Foreskin melanocyte (primary cell): ENCODE measurements at places on chromosomes 2 and 18.

GRCh38 chr2:64448041-64448426 lies 5.9 kb upstream of the LGALSL start:
- no peak for DNase-seq

DNA sequence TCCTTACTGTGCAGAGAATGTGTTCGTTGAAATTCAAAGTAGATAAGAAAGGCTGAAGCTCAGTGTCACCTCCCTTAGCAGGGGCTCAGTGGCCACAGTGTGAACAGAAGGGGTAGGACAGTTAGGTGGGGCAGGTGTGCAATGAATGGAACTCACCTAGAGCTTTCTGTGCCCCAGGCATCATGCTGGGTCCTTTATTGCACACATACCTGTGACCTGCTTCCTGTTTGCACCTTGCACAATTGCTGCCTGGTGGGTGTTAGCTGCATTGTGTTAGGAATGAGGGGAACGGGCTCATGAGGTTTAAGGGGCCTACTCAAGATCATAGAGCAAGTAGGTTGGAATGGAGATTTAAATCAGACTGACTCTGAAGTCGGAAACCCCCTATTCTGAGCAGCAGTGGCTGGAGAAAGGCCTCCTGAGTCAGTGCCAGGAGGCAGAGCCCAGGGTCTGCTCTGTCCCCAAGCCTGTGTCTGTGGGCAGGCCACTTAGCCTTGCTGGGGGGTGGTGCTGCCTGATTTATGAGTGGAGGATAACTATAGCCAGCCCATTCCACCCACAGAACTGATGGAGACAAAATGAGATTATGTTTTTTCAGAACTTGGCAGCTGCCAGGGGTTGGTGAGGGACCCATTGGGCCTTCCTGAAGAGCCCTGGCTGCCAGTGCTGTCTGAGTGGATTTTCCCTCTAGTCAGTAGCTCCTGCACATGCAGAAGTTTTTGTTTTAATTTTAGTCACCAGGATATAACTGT lies 76.2 kb downstream of the NPAS2 start:
- no peak for DNase-seq

DNA sequence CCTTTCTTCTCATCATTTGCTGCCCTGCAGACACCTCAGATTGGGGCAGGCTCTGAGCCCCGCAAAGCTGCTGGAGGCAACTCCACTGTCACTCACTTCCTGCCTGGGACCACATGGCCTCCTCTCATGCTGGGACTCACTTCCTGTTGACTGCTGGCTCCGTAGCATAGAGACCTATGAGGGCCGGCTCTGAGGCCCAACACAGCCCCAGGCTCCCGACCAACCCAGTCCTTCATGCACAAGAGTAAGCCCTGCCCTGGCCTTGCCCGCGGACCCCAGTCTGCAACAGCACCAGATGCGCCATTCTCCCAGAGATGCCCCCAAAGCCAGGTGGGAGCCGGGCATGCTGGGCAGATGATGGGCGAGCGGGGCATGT lies 55.7 kb downstream of the DNMT3A start:
- DNase-seq: no peak

DNA sequence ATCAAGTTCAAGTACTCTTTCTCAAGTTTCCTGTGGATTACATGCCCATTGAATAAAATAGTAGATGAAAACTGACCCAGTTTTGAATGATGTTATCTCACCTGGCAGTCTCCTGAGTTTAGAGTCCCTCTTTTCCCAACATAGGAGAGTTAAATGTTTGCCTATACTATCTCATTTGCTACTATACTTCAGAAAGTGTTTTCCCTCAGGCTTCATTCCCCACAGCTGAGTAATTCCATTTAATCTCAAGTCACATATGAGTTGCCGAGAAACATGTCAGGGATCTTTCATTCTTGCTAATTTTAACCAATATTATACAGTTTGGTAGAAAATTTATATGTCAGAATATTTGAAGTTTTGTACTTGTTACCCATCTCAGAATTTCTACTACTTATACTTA lies 150.4 kb upstream of the CDH19 start:
- no peak for DNase-seq

GRCh38 chr18:12308386-12309100 lies 502 bp downstream of the TUBB6 start:
- peak; percentile 79 for DNase-seq

GRCh38 chr2:235701206-235701981 lies 207.6 kb downstream of the AGAP1 start:
- no peak for DNase-seq

DNA sequence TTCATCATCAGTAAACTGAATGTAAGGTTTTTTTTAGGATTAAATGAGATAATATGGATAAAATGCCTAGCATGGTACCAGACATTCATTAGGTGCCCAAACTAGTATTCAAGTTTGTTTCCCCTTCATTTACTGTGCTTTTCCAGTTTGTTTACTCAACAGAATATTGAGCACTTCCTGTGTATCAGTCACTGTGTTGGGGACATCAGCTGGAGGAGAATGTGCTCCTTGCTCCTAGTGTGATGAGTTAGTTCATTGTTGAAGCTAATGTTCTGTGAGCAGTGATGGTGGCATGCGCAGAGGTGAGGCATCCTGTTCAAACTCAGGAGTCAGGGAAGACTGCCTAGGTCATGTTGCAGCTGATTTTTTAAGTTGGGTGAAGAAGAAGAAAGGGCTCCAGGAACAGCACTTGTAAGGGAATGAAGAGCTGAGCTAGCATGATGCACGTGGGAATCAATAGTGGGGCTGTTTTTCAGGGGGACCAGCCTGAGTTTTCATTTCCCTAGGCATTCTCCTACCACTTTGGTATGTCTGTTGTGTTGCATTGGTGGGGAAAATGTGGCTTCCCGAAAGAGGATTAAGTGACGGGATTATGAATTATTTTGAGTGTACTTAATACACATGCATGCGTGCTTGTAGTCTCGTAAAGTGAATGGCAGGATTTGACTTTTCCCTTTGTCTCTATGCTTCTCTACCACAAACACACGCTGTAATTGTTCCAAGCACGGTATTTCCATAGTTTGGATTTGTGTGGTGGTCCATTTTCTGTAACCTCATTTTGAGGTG lies 23.7 kb downstream of the TTLL4 start:
- DNase-seq: no peak

DNA sequence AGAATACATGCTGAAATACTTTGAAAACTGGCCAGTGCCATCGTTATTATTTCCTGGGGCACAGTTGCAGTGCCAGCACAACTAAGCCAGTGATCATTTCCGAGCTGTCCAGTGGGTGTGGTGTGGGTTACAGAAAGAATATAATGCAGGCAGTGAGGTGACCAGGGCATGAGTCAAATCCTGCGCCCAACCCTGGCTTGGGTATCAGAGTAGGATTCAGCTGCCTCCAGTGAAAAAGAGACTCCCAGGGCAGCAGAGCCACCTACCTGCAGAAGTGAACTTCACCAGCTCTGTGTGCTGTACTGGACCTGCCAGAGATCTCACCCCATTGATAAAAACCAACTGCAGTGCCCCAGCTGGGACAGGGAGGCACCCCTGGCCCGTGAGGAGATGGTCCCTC lies 18.0 kb downstream of the SLC9A2 start:
- no peak for DNase-seq

DNA sequence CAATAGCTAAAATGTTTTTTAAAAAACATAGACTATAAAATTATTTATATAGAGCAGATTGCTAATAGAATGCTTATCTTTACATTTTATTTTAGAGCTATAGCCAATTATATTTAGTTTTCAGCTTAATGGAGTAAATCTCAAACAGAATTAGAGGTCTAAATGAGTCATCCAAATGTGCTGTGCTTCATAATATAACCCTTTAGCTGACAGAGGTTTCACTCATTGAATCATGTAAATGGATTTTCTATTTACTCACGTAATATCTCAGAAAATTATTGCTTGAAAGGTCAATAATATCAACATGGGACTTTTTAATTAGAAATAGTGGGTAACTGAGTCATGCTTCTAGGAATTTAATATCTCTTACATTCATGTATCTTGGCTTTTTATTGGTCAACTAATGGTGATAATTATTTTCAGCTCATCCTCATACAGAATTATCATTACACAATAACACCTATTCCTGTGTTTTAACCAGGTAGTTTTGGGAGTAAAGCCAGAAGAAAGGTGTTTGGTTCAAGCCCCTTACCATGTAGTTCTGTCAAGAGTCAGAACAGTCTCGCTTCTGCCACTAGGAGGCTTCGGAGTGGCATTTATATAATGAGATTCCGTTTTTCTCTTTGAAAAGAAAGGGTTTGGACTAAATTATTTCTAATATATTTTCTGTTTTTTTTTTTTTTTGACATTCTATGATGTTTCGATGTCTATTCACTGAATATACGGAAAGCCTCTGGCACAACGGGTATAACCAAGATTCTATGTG lies 217.6 kb downstream of the CDH7 start:
- DNase-seq: no peak

DNA sequence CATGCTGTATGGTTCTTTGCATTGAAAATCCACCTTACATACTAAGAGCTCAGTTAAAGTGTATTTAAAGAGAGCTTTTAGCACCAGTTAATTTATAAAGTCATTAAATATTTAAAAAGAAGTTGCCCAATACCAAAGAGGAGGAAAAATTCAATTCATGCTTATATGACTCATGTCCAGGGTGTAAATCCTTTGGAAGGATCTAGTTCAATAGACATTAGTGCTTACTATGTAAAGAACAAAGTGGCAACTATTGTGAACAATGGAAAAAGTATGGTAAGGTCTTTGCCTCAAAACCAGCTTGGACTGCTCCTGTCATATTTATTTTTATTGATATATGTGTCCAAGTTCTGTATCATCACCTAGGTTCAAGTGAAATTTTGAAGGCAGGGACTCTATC lies 90.5 kb downstream of the SCN9A start:
- no peak for DNase-seq

GRCh38 chr18:11655606-11655932 lies 33.5 kb upstream of the GNAL start:
- DNase-seq: no peak
